GM13976 (cell line): ENCODE measurements at places on chromosomes 4 and X.

- no peak for DNase-seq
Observed at GRCh38 chrX:96909291-96909690, 25.6 kb downstream of the RPA4 start.

DNA sequence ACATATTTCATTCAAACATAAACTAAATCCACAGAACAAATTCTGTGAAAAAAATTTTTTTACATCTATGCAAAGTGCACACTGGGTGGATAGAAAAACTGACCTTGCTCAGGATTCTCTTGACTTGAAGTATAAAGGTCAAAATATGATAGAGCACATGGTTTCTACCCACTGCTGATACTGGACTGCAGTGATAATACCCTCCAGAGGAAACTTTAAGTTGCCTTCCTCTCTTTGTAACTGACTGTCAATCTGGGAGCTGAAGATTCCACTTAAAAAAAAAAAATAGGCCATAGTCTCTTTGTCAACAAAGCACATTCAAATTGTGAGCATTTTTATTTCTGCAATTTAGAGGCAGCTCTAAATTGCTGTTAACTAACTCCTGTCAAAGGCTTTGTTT is 3.2 kb upstream of the AMMECR1 start:
- DNase-seq = no peak

DNA sequence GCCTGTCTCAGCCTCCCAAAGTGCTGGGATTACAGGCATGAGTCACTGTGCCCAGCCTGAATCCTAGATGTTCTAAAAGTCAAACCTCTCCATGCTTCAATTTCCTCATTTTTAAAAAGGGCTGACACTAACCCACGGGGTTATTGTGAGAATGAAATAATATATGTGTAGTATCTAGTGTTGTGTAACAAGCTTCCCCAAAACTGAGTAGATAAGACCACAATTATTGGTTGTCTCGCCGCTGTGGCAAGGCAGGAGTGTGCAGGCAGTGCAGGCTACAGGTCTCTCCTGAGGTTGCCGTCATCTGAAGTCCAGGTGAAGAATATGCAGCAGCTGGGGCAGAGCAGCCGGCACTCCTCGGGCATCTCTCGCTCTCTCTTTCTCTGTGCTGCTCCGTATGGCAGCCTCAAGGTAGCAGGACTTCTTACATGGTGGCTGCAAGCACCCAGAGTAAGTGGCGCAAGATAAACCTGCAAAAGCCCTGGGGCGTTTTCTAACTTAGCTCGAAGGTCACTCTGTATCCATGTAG is 30.9 kb downstream of the RAB33B start:
- no peak for DNase-seq

DNA sequence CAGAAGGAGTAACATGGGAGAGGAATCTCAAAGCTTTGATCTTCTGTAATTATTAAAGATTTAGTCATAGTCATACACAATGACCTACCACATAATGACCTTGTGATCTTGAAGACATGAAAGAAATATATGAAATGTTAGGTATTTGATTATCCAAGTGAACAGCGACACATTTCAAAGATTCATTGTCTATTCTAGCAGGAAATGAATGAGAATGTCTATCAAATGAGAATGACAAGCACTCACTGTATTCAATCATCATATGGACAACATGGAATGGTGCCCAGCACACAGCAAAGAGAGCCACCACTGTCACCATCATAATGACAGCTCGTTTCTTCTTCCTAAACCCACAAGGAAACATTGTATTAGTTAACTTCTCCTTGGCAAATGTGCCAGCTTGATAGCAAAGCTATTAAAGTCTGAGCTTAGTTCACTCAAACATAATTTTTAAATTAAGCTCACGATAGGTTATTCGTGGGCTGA is 50.6 kb downstream of the QRFPR start:
- DNase-seq = no peak

GRCh38 chr4:99711657-99712056 is 54.0 kb upstream of the C4orf54 start:
- DNase-seq = no peak

DNA sequence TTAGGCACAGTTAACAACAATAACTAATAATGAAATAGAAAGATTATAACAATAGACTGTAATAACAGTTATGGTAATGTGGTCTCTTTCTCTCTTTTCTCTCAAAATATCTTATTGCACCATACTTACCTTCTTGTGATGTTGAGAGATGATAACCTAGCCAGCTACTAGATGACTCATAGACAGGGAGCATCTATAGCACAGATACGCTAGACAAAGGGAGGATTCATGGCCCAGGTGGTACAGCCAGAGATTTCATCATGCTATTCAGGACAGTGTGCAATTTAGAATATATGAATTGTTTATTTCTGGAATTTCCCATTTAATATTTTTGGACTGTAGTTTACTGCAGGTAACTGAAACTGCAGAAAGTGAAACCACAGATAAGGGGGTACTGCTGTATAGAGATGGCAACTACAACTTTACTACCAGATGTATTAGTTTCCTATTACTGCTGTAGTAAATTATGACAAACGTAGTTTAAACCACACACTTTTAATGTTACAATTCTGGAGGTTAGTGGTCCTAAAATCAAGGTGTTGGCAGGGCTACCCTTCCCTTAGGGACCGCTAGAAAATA is 41.8 kb upstream of the MAGED1 start:
- DNase-seq = no peak

GRCh38 chr4:172143605-172144314 is 330.6 kb downstream of the GALNTL6 start:
- no peak for DNase-seq

- DNase-seq = no peak
Observed at GRCh38 chrX:69424161-69424560, 80.0 kb upstream of the NALF2 start.

- no peak for DNase-seq
Observed at GRCh38 chrX:9864011-9864410, 77.8 kb downstream of the SHROOM2 start.

- no peak for DNase-seq
Observed at GRCh38 chrX:127568691-127569090, 483.5 kb downstream of the ACTRT1 start.

- no peak for DNase-seq
Observed at GRCh38 chrX:51891821-51892551, 1.4 kb upstream of the MAGED1 start.

DNA sequence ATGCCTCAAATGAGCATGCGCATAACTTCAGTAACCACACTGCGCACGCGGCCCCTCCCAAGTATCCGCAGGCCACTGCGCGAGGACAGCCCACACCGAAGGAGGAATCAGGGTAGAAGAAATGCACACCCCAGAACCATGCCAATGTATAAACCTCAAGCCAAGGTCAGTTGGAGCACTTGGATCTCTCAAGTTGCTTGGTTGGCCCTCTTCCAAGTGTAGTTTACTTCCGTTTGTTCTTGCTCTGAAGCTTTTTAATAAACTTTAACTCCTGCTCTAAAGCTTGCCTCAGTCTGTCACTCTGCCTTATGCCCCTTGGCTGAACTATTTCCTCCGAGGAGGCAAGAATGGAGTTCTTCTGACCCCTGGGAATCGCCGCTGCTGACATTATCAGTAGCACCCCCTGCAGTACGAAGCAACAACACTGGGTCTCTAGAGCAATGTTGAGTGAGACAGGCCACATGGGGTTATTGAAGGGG is 22.0 kb upstream of the SPINK2 start:
- no peak for DNase-seq

DNA sequence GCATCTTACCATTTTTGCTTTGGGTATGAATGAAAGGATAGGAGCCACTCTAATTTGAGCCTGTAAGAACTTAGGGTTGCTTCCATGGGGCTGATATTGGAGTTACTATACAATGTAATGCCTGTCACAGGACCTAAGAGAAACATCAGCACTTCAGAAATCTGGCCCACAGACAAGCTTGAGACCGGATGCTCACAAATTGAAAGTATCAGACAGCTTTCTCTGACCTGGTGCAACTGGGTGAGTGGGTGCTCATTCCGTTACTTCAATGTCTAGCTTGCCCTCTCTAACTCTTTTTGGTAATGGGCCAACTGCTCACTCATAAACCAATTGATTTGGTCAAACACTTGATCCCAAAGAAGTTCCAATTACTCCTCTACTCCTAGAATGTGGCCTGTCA is 62.1 kb downstream of the GPC4 start:
- no peak for DNase-seq

GRCh38 chr4:184188443-184189400 is 29.0 kb downstream of the ENPP6 start:
- no peak for DNase-seq

GRCh38 chr4:150178161-150178560 is 99.9 kb downstream of the DCLK2 start:
- no peak for DNase-seq

DNA sequence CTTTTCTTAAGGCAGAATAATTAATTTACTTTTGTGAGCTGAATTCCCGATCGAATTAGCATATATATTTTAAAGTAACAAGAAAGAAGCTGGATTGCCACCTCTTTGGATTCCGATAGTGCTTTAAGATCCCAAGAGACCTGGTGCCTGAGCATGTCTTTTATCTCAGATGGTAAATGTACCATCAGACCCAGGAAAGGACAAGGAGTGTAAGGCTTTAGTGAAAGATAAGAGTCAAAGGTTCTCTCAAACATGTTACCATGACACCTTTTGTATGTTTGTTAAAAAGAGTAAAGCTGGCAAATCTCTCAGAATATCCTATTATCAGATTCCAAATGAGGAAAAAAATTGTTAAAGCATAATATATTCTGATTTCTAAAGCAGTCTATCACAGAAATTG is 198.8 kb downstream of the PPP3CA start:
- DNase-seq = no peak

DNA sequence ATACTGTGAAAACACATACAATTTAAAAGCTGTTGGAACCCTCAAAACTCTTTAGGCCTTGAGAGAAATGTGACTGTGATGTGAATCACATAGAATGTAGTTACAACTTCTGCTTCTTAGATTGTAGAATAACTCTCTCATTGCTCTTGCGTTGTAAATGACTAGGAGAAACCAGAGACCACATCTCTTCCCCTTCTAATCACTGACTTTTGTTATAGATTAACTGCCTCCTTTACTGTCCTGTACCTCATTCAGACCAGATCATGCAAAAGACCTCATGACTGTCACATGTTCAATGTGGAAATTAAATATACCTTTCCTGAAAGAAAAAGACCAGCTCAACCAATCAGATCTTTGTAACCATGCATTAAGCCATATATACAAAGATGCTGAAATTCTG is 43.2 kb upstream of the NEIL3 start:
- DNase-seq = no peak

GRCh38 chr4:83112678-83113428 is 1.7 kb downstream of the PLAC8 start:
- no peak for DNase-seq

GRCh38 chr4:22091906-22092305 is 143.3 kb upstream of the KCNIP4 start:
- DNase-seq = no peak
